ENCODE measurements at places on chromosomes 5 and 9.

- DNase-seq = no peak
Observed at GRCh38 chr9:134056483-134057306, 11.1 kb downstream of the BRD3 start.

- DNase-seq = no peak
Observed at GRCh38 chr5:159536646-159537045, 206.4 kb upstream of the IL12B start.

DNA sequence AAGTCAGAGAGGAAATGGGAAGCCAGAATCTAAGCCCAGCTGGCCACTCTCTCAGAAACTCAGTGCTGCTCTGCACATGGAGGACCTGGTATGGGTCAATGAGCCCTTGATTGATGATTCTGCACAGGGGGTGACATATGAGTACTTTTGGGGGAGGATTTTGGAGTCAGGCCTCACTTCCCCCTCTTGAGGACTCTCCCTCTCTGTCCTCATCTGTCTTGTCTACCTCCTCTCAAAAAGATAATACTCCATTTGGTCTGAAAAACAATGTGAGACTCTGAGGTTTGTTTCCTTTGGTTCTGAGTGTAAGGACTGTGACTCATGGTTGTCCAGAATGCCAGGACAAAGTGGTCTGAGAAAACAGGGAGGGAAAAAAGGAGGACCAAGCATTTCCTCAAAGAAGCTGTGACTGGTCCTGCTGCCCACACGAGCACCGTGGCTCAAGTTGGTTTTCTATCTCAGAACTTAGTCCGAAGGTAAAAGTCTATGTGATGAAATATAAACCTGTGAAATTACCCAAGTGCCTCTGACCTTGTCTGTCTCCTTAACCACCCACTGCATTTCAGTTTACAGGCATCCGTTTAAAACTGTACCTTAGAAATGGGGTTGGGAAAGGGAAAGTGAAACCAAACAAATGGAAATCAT, 11.1 kb downstream of the TTC39B start:
- DNase-seq = no peak

DNA sequence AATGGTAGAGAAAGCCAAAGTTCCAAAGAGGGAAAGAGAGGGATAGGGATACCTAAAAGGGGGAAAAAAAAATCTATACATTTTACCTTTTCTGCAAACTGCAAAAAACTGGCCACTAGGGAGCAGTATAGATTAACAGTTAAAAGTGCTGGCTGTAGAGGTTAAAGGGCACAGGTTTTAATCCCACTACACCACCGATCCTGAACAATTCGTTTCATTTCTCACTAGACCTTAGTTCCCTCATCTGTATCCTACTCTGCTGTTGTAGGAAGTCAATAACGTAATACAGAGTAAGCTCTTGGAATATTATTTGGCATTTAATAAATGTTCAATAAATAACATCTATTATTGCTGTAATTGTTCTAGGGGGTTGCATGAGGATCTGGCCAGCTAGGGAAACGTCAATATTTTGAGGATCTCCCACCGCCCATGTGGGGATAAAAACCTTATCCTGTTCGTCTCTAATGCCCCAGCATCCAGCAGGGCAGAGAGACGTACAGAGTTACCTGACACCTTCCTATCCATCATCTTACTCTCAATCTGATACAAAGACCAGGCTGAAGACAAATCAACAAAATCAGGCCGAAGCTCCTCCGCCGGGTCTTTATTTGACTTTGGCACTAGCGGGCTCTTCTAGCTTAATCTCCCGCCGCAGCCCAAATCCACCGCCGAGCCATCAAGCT, 757 bp downstream of the CDC26 start:
- no peak for DNase-seq

- no peak for DNase-seq
Observed at GRCh38 chr9:124723352-124723751, 47.8 kb downstream of the NR6A1 start.
